Kidney (tissue), 22 donors: ENCODE measurements at places on chromosomes 2 and 18.

DNA sequence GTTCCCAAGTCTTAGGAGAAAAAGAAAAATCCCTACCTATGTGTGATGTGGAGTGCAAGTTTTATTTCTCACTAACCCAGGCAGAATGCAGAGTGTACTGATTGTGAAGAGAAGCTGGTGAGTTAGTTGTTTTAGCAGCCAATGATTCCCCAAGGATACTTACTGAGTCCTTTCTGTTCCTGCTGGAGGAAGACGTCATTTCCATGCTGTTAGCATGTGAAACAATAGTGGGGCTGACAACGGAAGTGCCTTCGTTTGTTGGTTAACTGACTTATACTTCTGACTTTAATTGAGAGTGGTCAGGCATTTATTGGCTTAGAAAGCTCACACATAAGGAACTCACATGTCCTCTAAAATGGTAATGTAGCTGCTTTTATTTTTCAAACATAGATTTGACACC lies 180.6 kb downstream of the MC4R start:
- DNase-seq = no peak

DNA sequence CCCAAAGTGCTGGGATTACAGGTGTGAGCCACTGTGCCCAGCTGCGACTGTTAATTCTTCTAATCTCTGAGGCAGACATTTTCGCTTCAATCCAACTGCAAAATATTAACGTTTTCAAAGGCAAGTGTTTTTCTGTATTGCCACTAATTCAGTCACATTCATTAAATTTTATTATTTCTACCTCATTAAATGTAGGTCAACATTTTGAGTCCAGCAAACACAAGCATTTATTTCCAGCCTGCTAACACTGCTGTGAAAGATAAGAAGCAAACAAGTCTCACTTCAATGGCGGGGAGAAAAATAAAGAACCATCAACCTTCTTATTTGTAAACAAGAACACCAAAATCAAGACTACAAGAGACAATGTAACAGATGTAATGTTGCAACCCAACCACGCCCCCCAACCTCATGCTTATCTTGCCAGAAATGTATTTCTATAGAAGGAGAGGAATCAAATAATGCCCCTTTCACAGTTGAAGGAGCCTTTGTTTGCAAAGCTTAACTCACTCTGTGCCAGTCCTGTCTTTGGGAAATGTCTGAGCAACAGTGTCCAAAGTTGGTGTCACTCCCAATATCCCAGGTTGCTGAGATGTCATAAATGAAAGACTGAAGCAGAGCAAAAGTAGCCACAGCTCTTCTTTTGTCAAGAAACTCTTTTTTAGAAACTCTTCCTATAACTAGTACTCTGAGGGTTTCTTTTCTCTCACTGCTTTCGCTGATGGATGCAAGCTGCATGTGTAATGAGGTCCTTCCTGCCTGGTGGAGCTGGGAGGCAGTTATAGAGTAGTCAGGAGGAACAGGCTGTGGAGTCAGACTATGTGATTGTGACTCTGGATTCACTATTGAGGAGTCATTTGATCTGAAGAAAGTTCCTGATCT lies 8.6 kb downstream of the DOCK10 start:
- no peak for DNase-seq

DNA sequence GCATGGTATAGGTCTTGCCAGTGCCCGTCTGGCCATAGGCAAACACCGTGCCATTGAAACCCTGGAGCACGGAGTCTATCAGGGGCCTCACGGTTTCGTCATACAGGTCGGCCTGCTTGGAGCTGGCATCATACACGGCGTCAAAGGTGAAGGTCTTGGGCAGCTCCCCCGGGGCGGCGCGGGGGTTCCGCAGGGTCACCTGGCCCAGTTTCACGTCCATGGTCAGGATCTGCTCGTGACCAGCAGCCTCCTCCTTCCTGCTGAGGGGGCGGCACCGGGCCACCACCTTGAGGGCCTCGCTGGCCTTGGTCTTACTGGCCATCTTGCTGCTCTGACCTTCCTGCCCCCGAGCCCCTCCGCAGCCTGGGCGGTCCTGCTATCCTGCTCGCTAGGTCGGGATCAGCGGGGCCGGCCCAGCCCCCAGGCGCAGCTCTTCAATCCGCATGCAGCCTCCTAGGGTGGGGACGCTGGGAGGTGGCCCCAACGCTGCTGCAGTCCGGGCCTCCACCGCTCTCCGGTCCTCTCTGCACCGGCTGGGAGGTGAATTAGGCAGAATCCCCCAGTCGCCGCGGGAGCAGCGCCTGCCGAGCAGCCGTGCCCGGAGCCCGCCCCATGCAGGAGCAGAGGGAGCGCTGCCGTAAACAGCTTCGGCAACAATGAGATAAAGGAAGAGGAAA lies 563 bp downstream of the KIF3C start:
- DNase-seq = no peak

DNA sequence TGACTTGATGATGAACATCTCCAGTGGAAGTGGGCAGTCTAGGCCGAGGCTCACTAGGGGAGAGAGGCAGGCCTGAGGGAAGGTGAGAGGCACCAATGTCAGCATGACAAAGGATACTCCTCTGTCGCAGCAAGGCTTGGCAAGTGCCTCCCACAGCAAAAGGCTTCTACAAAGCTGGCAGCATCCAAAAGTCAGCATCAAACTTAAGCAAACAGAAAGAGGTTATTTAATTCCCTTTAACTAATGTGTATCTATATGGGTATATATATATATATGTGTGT lies 41.6 kb downstream of the NIFK start:
- DNase-seq = no peak

- DNase-seq = no peak
Observed at GRCh38 chr2:144426355-144426754, 93.6 kb downstream of the ZEB2 start.

GRCh38 chr18:40866013-40866645 lies 1088.9 kb upstream of the PIK3C3 start:
- no peak for DNase-seq

GRCh38 chr2:148926981-148927401 lies 52.0 kb downstream of the KIF5C start:
- no peak for DNase-seq

DNA sequence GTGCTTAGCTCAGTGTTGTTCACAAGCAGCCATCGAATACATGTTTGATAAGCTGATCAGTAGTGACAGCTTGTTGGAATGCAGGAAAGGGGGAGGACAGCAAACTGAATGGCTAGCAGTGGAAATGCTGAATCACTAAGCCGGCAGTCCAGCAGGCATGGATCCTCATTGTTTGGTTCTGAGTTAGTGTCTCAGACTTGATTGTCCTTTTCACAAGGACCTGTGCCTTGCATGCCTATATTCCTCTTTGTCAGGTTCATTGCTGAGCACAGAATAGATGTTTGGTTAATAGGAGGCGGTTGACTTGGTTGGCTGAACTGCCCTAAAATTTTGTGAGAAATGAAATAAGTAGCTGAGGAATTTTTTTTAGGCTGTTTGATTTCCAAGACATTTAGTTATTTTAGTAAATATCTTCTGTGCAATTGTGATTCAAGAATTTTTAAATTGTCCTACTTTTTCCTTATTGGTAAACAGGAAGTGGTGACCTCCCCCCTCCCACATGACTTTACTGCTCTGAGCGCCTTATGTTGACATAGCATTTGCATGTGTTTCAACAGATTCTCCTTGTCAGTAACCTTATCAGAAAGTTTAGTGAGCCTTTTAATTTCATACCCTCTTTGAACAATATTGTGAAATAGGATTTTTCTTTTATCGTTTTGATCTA lies 21.4 kb upstream of the STON1 start:
- no peak for DNase-seq

GRCh38 chr2:191791953-191792560 lies 54.8 kb downstream of the CAVIN2 start:
- DNase-seq = no peak

- DNase-seq = peak; percentile 72
Observed at GRCh38 chr2:95007822-95008221, 17.7 kb upstream of the MAL start.

- DNase-seq = no peak
Observed at GRCh38 chr2:46303822-46304221, 6.6 kb downstream of the EPAS1 start.
